ENCODE measurements at places on chromosomes 2 and 18. TPM values are rescaled to one million over a fixed set of nuclear protein-coding genes. Genes with fewer than 3 reads are reported as not detected.

Gene THAP4
- total RNA-seq, result 78.0 TPM

- H3K4me3 ChIP-seq, result no peak overlapping the region
- H3K4me1 ChIP-seq, result no peaks in the 10 kb centered on the region
- H3K27ac ChIP-seq, result no peak overlapping the region
- no peak for DNase-seq
- H3K27me3 ChIP-seq, result no peaks in the 10 kb centered on the region
- no peaks in the 10 kb centered on the region for H3K36me3 ChIP-seq
These were observed 286.5 kb upstream of the CDH7 start for GRCh38 chr18:65464361-65464760.

DNA sequence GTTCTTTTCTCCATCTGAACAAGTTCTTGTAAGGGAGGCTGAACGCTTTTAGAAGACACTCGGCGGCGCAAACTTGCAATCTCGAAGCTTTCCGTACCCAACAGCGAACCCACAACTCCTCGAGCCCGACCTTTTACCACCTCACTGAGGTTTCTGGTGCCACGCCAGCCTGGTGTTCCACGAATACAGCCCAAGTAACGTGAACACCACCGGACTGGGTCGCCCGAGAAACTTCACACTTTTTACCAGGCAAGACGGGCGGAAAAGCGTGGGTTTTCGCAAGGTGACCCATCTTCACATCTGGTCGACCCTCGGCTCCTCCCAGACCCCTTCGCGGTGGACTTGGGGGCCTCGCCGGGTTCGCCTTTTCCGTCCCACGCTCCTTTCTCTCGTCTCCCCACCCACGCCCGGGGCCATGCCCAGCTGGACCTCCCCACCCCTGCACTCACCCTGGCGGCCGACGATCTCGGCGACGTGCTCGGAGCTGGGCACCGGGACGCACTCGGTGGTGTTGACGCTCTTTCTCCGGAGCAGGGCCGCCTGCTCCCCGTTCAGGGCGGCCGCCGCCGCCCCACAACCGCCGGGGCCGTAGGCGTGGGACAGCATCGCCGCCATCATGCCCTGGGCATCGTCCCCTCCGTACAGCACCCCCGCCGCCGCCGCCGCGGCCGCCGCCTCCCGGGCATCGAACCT, 1.2 kb downstream of the MEX3C start:
- H3K4me3 ChIP-seq, result peak overlapping the region; percentile 96
- peak; percentile 12 for DNase-seq
- H3K27ac ChIP-seq, result peak overlapping the region; percentile 50
- no peaks in the 10 kb centered on the region for H3K27me3 ChIP-seq
- H3K4me1 ChIP-seq, result peaks cover 39% of the 10 kb centered on the region
- peaks cover 8% of the 10 kb centered on the region for H3K36me3 ChIP-seq

Gene MFF
- 78.2 TPM for total RNA-seq

GRCh38 chr2:180463608-180464007, 456.5 kb upstream of the CWC22 start:
- DNase-seq, result no peak
- no peak overlapping the region for H3K27ac ChIP-seq
- H3K4me3 ChIP-seq, result no peak overlapping the region
- no peaks in the 10 kb centered on the region for H3K4me1 ChIP-seq
- H3K27me3 ChIP-seq, result no peaks in the 10 kb centered on the region

DNA sequence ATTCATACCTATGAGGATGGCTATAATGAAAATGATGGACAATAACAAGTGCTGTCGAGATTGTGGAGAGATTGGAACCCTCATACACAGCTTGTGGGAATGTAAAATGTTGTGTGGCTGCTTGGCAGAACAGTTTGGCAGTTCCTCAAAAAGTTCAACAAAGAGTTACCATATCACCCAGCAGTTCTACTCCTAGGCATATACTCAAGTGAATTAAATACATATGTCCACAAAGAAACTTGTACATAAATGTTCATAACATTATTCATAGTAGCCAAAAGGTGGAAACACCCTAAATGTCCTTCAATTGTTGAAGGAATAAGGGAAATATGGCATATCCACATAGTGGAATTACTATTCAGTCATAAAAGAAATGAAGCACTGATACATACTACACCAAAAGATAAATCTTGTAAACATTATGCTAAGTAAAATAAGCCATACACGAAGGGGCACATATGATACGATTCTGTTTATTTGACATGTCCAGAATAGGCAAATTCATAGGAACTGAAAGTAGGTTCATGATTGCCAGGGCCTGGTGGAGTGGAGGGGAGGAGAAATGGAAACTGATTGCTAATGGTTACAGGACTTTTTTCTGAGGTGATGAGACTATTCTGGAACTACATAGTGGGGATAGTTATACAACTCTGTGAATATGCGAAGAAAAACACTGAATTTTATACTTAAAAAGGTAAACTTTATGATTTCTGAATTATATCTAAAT, 92.1 kb downstream of the ADAM23 start:
- no peak overlapping the region for H3K4me3 ChIP-seq
- no peaks in the 10 kb centered on the region for H3K27me3 ChIP-seq
- H3K36me3 ChIP-seq, result no peaks in the 10 kb centered on the region
- no peak for DNase-seq
- H3K27ac ChIP-seq, result no peak overlapping the region

Gene AGXT
- 0.16 TPM for total RNA-seq

- no peak overlapping the region for H3K27ac ChIP-seq
- H3K4me3 ChIP-seq, result no peak overlapping the region
- H3K27me3 ChIP-seq, result no peaks in the 10 kb centered on the region
- no peak for DNase-seq
These were observed 261.7 kb downstream of the ETAA1 start for GRCh38 chr2:67658820-67659219.

Gene IL1R2
- total RNA-seq, result not detected

GRCh38 chr2:28469947-28470535, 25.8 kb upstream of the PLB1 start:
- no peaks in the 10 kb centered on the region for H3K27me3 ChIP-seq
- no peak for DNase-seq
- no peak overlapping the region for H3K27ac ChIP-seq
- no peak overlapping the region for H3K4me3 ChIP-seq
- H3K36me3 ChIP-seq, result no peaks in the 10 kb centered on the region

Gene NTSR2
- not detected for total RNA-seq

- H3K27me3 ChIP-seq, result no peaks in the 10 kb centered on the region
- peaks cover 17% of the 10 kb centered on the region for H3K36me3 ChIP-seq
- peaks cover 19% of the 10 kb centered on the region for H3K4me1 ChIP-seq
- DNase-seq, result no peak
- no peak overlapping the region for H3K4me3 ChIP-seq
- no peak overlapping the region for H3K27ac ChIP-seq
These were observed 45.2 kb upstream of the ASB1 start for GRCh38 chr2:238381341-238382115.

GRCh38 chr18:37405229-37405628, 160.4 kb downstream of the CELF4 start:
- no peak overlapping the region for H3K27ac ChIP-seq
- DNase-seq, result no peak
- H3K4me1 ChIP-seq, result peaks cover 29% of the 10 kb centered on the region
- H3K4me3 ChIP-seq, result no peak overlapping the region

DNA sequence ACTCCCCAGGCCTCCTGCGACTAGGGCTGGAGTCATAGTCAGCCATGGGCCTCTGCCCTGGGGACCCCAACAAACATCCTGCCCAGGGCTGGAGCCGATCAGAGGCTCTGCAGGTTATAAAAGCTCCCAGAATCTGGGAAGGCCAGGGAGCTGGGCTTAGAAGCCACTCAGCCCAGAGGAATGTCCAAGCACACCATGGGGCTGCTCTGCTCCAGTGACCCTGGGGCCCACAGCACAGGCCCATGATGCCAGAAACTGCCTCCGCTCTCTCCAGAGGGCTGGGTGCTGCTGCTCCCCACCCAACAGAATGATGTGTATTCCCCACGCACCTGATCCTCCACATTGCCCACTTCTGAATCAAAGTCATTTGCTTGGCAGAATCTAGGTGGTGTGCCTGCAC, 88.5 kb downstream of the ARMC9 start:
- H3K27ac ChIP-seq, result no peak overlapping the region
- DNase-seq, result no peak
- no peaks in the 10 kb centered on the region for H3K4me1 ChIP-seq

DNA sequence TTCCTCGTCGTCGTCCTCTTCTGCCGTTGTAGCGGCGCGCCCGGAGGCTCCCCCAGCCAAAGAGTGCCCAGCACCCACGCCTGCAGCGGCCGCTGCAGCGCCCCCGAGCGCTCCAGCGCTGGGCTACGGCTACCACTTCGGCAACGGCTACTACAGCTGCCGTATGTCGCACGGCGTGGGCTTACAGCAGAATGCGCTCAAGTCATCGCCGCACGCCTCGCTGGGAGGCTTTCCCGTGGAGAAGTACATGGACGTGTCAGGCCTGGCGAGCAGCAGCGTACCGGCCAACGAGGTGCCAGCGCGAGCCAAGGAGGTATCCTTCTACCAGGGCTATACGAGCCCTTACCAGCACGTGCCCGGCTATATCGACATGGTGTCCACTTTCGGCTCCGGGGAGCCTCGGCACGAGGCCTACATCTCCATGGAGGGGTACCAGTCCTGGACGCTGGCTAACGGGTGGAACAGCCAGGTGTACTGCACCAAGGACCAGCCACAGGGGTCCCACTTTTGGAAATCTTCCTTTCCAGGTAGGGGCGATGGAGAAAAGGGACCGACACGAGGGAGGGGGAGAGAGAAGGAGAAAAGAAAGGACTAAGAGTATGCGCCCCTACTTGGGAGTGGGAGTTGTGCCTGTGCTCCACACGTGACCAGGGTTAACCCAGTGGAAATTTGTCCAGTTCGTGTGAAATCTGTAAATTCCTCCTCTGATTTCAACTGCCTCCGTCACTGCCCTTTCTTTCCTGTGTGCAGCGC, 800 bp downstream of the HOXD13 start:
- H3K4me1 ChIP-seq, result peaks cover 58% of the 10 kb centered on the region
- H3K27me3 ChIP-seq, result peaks cover 96% of the 10 kb centered on the region
- peak overlapping the region; percentile 59 for H3K4me3 ChIP-seq

DNA sequence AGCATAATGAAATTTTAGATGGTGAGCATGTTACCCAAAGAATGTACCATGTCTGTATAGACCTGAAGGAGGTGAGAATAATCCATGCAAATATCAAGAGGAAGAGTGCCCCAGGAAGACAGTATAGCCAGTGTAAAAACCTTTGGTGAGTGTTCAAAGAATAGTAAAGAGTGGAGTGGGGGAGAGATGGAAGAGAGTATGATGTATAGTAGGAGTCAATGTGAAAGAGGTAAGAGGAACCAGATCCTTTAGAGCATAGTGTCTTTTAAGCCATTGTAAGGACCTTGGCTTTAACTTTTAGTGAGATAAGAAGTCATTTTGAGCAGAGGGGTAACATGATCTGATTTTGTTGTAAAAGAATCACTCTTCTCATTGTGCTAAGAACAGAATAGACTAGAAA, 1052.3 kb upstream of the ZEB2 start:
- H3K36me3 ChIP-seq, result no peaks in the 10 kb centered on the region
- H3K4me1 ChIP-seq, result no peaks in the 10 kb centered on the region
- H3K27me3 ChIP-seq, result no peaks in the 10 kb centered on the region

GRCh38 chr18:56085551-56085950, 497.6 kb upstream of the TCF4 start:
- H3K27ac ChIP-seq, result no peak overlapping the region
- H3K36me3 ChIP-seq, result no peaks in the 10 kb centered on the region
- H3K27me3 ChIP-seq, result no peaks in the 10 kb centered on the region
- H3K4me3 ChIP-seq, result no peak overlapping the region
- no peak for DNase-seq
- H3K4me1 ChIP-seq, result peaks cover 29% of the 10 kb centered on the region

Gene NT5DC4
- total RNA-seq, result not detected
